ENCODE measurements at places on chromosomes 2 and 18. TPM values are rescaled to one million over a fixed set of nuclear protein-coding genes. Genes with fewer than 3 reads are reported as not detected.

Gene FANCL
- total RNA-seq: 30.2 TPM

Gene C2orf68
- total RNA-seq: 54.5 TPM

Gene ICA1L
- 5.5 TPM for total RNA-seq

Gene REL
- 12.2 TPM for total RNA-seq

Gene IL36B
- not detected for total RNA-seq

Gene THSD7B
- total RNA-seq: 7.1 TPM

Gene TMEM214
- total RNA-seq: 85.4 TPM

Gene STPG4
- 0.79 TPM for total RNA-seq

Gene LAMA1
- total RNA-seq: 129 TPM

Gene OR6B2
- not detected for total RNA-seq

Gene RPRM
- not detected for total RNA-seq

Gene TTR
- total RNA-seq: 139 TPM

Gene ADD2
- not detected for total RNA-seq

Gene ANKRD36B
- 25.0 TPM for total RNA-seq

All from Caco-2 (cell line).